ENCODE measurements at places on chromosomes 2 and 18.

- no peak for DNase-seq
Measured at GRCh38 chr18:23484561-23485182, 18.6 kb upstream of the RMC1 start.

GRCh38 chr18:75912829-75913228, 485.3 kb upstream of the SMIM21 start:
- DNase-seq = no peak

GRCh38 chr2:17879137-17879912, 858 bp downstream of the KCNS3 start:
- no peak for DNase-seq

GRCh38 chr2:120528051-120528692, 182.2 kb downstream of the INHBB start:
- DNase-seq = no peak

DNA sequence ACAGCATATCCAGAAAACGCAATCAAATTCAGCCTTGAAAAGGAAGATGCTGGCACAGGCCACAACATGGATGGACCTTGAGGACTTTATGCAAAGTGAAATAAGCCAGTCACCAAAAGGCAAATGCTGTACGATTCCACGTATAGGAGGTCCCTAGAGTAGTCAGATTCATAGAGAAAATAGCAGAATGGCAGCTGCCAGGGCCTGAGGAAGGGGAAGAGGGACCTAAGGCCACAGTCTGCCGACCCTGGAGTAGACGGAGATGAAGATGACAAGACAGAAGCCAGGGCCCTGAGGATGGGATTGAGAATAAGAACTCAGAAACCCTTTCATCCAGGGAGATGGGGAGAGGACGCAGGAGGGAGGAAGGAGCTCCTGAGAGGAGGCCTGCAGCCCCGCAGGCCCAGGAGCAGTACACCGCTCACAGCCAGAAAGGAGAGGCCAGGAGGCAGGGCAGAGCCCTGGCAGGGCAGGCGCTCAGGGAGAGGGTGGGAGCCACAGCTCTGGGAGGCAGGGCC, 8.1 kb upstream of the MTERF4 start:
- no peak for DNase-seq

DNA sequence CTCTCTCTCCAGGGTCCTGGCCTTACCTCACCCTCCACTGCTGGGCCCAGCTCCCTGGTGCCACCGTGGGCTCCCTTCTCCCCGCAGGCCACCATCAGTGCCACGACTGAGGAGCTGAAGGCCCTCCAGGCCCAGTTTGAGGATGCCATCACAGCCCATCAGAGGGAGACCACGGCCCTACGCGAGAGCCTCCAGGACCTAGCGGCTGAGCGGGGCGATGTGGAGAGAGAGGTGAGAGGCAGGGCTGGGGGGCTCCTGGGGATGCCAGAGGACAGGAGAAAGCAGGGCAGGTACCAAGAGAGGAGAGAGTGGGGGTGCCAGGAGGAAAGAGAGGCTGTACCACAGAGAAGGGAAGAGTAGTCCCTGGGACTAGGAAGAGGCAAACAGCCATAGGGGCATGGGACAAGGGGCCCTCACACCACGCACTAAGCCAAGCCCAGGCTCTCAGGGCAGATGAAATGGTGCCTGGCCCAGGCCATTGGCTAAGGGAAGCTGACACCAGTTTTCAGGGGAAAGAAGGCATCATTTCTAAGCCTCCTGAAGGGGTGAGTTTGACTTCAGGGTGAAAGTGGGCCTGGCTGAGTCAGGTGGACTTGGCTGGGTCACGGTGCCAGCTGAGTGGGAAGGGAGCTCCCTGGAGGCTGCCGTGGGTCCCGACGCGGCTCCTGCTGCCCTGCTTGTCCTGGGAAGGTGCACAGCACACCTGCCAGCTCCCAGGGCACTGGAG, 39.0 kb upstream of the SNED1 start:
- DNase-seq = no peak

GRCh38 chr2:189545418-189545817, 35.2 kb downstream of the SLC40A1 start:
- no peak for DNase-seq

DNA sequence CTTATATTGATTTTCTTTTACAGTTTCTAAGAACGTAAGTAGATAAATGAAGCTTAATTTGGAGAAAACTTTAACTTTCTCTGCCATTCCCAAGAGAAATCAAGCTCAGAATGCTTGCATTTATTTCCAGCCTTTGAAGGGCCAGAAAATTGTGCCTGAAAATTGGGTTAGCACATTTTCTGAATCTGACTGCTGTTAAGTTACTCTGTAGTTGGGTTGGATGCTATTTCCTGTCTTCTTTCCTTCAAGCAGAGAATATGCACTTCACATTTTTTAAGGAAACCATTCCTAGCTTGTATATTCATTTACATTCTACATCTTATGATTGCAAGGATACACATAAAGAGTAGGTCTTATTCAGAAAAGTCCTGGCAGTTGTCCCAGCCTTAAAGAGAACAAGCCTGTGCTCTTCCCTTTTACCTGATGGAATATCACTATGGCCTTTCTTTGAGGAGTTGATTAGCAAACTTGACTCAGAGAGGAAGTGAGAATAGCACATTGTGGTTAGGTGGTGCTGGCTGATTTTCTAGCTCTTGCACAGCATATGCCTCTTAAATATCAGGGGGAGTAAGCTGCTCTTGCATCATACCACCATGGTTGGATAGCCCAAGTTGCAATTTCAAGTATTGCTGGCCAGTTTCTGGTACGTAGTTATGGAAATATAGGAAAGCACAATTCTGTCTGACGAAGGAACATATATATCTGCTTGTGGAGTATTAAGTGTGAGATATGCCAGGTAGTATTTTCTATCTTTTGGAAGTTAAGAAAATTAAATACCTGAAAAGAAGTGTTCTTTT, 133.7 kb downstream of the COMMD1 start:
- no peak for DNase-seq
